ENCODE measurements at places on chromosomes 3 and 15.

DNA sequence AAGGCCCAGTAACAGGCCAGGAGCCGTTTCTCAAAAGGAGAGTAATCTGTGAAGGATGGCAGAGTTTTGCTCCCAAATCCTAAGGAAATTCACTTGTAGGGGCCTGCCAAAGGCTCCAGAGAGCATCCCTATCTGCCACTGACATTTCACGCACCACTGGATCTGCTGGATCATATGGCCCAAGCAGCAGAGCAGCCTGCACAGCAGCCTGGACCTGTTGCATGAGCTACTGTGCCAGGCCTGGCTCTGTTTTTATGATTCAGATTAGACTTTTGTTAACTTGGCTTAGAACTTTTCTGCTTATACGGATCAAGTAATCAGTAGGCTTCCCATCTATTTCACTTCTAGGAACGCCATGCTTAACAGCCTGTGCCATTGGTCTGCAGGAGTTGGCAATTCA is 70.7 kb downstream of the CHRD start:
- no peak for DNase-seq

- peak; percentile 18 for DNase-seq
Measured at GRCh38 chr3:142022381-142022780, 127.0 kb downstream of the TFDP2 start.

DNA sequence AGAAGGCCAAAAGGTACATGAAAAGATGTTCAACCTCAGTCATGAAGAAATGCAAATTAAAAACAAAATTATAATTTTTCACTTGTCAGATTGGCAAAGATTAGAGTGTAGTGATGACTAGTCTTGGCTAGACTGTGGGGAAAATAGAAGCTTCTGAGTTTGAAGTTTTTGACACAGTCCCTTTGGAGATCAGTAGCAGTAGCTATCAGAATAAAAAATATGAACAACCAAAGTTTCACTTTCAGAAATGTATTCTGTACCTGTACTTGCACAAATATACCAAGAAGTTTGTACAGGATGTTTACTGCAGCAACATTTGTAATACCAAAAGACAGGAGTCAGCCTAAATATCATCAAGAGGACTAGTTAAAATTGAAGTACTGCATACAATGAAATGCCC is 14.1 kb downstream of the ATP2C1 start:
- no peak for DNase-seq

DNA sequence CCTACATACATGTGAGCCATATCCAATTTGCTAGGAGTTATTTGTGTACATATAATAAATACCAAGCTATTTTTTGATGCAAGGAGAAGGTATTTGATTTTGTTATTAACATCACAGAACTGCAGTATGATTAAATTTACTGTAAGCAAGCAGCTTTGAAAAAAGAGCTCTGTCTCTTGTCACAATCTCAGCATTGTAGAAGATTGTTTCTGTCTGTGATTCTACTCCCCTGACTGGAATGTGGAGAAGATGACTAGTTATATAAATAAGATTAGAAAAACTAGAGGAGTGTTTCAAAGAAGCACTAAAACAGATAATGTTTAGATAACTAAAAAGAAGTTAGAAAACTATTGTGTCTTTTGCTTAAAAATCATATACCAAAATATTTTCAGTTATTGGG is 17.1 kb upstream of the DCBLD2 start:
- DNase-seq: no peak

DNA sequence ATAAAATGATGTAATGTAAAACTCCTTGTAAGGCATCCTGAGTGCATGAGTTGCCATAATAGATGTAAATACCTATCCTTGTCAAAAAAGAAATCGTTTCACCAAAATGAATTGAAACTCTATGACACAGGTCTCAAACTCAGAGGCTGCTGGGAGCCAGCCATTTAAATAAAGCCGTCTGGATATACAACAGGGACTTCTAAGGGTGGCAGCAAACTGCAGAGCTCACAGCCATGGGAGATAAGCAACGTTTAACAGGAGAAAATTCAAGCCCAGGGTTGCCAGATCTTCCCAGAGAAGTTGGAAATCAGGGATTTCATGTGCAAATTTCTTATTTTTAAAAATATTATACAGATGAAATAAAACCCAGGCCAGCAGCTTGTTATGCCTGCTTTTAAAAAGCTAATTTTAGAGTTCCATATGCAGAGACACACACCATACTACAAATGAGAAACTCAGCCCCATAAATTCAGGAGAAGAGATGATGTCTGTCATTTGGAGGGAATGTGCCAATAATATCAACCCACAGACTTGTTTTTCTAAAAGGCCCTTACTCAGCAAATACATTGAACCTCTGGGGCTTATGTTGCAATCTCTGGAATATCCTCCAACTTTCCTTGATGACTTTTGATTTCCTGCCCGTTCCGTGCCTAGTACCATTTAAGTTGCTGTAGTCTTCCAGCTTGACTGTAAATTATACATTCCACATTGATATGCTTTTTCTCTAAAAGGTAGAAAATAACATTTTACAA is 75.6 kb downstream of the AQP9 start:
- no peak for DNase-seq

- DNase-seq: no peak
Measured at GRCh38 chr15:65761210-65761926, 30.7 kb downstream of the DENND4A start.

DNA sequence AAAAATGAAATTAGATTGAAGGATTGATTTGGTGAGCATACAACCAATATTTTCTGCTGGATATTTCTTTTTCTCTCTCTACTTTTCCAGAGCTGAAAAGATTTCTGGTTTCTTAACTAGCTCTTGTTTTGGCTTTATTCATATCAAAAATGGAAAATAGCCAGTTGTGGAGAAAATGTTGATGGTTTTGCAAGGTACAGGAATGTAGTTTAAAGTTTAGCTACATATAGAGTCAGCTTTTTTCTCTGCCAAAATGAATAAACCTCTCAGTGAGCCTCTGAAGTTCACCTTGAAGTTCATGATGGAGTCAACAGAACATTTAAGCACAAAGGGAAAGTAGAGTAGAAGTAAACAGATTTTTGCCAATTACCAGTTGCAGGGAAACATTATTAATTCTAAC is 720.5 kb upstream of the ALCAM start:
- no peak for DNase-seq

DNA sequence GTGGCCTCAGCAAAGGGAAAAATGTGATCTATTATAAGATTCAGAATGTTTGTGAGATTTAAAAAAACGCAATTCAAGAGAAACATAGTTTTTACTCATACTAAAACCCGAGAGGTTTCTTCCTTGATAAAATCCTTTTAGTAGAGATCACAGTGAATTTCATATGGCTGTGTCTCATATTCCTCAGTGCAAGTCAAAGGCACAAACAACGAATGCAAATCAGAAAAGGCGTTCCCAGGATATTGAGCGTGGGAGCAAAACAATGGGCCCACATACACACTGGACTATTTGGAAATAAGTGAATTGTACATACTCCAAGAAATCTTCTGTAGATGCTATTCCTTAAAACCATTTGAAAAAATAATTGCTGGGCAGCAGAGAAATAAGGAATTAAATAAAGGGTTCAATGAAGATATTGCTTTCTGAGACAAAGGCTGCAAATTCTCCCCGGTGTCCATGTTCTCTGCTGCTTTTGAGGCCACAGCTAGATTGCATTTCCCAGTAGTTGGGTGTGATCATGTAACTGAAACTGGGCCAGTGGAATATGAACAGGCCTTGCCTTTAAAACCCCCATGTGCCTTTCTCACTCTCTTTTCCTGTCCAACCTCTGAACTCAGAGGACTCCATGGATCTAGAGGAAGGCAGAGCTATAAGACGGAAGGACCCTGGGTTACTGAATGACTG is 144.6 kb upstream of the TBL1XR1 start:
- no peak for DNase-seq

DNA sequence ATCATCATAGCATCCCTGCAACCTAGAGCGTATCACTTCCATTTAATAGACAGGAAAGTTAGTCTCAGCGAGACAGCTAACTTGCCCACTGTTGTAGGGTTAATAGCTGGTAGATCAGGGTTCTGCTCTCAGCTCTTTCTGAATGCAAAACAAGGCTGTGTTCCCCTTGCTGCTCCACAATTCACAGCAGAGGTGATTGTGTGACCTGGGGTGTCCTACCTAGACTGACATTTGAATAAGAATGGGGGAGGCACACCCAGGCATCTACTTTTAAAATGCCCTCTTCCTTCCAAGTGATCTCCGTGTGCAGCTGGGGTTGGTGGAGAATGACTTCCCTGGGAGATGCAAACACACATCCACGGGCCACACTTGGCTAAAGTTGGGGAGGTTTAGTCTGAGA is 43.0 kb upstream of the CACNA2D3 start:
- no peak for DNase-seq

DNA sequence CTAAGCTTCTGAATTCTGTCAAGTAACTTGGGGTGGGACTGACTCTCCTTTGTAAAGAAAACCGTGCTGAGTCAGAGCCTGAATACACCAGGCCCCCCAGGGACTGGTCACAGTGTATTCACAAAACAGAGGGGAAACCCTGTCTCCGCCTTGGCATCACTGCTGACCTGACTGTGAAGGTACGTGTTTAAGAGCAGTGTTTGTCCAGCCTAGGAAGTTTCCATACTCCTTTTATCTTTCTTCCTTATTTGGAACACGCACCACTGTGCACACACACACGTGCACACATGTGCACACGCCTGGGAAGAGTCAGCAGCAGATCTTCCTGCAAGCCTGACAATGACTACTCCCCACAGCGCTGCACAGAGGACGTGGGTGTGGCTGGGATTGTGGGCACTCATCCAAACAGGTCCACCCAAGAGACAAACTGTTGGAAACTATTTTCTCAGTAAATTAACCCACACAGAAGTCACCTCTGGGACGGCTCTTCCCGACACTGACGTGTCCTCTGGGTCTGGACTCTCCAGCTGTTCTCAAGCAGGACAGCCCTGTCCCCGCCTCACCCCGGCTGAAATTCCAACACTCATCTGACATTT is 87.7 kb downstream of the ATP10A start:
- no peak for DNase-seq

- DNase-seq: peak; percentile 19
Measured at GRCh38 chr3:114389156-114389555, 95.3 kb downstream of the TIGIT start.

GRCh38 chr3:37833302-37834186 is 28.1 kb upstream of the CTDSPL start:
- no peak for DNase-seq

DNA sequence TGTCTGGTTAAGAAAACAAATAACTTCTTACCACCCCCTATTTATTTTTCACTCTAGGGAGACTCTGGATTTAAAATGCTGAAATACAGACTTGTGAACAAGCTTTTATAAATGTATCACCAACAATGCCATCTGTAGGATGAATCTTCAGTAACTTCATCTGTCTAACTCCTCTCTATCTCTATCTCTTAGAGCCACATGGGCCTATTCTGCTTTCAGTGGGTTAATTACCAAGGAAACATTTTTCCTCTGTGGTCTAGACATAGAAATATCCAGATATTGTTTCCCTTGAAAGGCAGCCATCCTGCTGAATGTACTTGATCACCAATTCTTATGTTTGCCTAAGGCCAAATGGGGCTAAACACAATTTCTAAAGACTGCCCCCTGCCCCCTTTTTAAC is 167.6 kb upstream of the COL8A1 start:
- no peak for DNase-seq

GRCh38 chr3:173395412-173396181 is 1.9 kb upstream of the NLGN1 start:
- peak; percentile 22 for DNase-seq

GRCh38 chr3:23129817-23130216 is 73.3 kb upstream of the UBE2E2 start:
- DNase-seq: no peak

- DNase-seq: no peak
Measured at GRCh38 chr3:47964740-47965139, 51.5 kb downstream of the MAP4 start.

DNA sequence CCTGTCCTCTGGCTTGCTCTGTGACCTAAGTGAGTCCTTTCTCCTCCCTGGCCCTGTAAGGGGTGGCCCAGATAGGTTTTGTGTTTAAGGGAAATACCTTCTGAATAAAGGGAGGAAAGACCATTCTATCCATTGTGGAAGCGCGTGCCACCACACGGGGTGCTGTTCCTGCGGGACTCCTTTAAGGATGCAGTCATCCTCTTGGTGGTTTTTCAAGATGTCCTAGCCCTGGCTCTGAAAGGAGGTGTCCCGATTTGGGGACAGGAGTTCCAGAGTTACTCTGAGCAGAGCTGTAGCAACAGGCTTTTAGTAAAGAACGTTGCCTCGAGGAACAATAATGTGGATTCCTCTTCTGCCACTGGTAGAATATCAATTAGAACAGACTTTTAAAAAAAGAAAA is 9.6 kb downstream of the SLC6A6 start:
- no peak for DNase-seq

DNA sequence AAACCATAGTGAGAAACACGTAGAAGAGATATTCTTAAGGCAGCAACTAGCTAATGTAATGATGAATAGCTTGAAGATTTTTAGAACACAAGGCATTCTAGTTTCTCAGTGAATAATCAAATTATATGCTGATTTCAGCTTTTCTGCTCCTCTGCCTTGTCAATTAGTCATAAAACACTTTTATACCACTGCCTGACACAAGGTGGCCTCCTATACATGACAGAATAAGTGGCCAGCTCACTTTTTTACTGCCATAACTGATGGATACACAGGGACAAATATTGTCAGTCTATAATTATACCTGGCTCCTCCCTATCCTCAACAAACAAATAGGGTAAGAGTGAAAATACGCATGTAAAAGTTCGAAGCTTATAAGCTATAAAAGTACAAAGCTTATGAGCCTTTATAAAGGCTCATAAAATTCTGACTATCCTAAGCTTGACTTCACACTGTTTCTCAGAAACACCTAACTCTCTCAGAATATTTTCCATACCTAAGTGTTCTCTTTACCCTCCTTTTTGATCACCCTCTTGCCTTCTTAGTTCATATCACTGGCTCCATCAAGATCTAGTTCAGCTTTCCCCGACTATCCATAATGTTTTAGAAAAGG is 81.6 kb downstream of the HERC1 start:
- peak; percentile 41 for DNase-seq

- DNase-seq: no peak
Measured at GRCh38 chr15:94576889-94577533, 345.6 kb downstream of the MCTP2 start.

GRCh38 chr3:48619541-48620524 is 1.7 kb downstream of the TMEM89 start:
- no peak for DNase-seq

DNA sequence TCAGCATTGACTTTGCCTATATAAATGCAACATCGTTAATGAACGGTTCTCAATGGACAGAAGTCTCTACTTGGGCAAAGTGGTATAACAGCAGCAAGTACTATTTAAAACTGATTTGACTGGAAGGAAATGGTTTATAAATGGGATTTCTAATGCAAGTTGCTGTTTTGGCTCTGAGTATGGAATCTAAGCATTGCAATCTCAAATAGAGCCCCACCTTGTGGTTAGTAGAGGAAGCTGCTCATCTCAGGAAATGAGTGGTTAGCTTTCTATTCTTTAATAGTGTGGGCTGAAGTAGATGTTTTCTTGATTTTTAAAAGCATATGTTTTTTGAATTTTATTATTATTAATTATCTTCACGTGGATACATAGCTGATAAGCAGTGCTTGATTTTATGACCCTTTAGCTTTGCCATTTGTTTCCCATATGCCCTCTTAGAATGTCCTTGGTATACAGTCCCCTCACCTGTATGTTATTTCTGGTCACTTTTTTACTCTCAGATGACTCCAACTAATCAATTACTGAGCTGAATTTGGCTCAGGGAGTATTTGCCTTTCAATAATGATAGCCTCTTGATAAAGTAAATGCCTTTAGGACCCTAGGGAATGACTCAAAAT is 67.1 kb downstream of the OXSM start:
- DNase-seq: no peak
